ENCODE measurements at places on chromosomes 5 and 9.

DNA sequence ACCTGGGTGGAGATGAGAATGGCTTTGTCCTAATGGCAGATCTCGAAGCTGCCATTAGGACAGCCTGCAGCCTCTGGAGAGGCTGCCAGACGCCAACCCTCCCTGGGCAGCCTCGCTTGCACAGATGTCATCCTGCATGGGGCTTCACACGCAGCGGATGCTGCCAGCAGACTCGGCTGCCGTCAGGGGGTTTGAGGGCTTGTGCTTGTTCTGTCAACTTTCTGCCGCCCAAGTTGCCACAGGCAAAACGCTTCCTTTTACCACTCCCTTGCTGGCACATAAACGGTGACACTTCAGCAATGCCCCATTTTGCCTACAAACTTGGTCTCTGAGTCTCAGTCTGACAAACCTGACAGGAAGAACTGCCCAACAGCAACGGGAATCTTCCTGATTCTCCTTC lies 24.7 kb downstream of the DAP start:
- peak; percentile 6 for DNase-seq

- DNase-seq = no peak
Measured at GRCh38 chr9:21322911-21323461, 12.2 kb downstream of the KLHL9 start.

- no peak for DNase-seq
Measured at GRCh38 chr5:3594510-3595005, 1.1 kb upstream of the IRX1 start.

DNA sequence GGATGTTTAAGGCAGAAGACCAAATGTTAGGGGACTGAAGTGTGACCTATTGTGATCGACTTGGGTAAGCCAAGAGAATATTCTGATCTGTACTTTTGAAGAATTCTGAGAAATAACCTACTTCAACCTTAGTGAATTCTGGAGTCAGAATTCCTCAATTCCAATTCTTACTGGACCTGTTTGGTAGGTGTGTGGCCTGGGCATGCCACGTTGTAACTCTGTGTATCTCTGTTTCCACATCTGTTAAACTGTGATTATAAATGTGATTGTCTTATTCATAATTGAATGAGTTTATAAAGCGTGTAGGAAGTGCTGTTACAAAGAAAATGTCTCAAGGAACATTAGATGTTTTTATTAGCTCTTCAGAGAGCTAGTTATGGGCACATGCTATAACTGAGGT lies 64.5 kb downstream of the TUSC1 start:
- no peak for DNase-seq

DNA sequence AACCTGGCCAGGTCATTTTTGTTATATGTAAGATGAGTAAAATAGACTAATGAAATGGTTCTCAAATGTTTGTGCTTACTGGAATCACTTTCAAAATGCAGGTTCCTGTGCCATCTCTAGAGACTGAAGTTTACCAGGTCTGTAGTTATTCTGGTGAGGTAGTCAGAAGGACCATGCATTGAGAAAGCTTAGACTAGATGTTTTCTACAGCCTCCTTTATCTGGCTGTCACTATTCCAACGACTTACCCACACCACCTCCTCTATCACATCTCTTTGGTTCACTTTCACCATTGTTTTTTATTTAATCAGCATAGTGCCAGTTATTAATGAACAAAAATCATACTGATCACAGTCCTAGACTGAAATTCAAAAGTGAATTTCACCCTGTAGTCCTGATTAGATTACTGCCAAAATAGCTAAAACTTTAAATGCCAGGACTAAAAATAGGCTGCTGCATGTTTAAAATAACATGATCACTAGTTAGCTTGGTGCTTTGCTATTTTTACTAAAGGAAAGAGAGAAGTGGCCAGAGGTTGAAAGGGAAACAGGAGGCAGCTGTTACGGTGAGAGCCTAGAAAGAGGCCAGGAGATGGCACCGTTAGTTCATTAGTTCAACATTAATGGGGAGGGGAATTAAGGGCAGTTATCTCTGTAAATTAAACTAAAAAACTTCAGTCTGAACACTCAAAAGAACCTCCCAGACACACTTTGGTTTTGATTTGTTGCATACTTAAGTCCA lies 13.9 kb upstream of the FNIP1 start:
- no peak for DNase-seq

DNA sequence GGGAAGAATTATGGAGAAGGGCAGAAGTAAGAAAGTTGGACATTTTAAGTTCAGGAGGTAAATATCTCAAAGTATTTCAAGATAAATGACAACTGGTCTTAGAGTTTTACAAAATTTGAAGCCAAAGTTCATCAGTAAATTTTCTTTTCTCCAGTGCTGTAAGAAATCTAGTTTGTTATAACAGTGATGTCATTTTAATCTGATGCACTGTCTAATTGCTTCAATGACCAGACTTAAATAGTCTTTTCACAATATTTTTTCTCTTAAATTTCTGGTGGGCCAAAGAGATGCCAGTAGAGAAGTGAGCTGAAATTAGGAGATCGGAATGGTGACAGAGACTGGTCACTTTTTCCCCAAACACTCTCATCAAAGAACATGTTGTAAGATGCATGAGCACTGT lies 156.5 kb upstream of the TMEM161B start:
- DNase-seq = no peak

GRCh38 chr9:137184881-137185660 lies 3.3 kb downstream of the ANAPC2 start:
- DNase-seq = no peak

GRCh38 chr5:75654693-75655295 lies 43.5 kb downstream of the ANKDD1B start:
- DNase-seq = no peak

DNA sequence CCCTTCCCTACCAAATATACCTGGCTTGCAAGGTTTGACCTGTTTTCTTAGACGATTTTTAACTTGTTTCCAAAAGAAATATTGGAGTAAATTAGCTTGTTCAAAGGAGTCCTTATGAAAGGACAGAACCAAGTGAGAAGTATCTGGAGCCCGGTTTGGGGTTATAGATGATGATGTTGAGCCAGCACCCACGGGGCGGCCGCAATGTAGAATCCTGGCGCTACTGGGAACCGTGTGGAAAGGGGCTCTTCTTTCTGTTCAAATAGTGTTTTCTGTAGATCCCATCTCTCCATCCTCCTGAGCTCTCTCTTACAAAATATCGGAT lies 517 bp upstream of the EXOSC2 start:
- DNase-seq = no peak

GRCh38 chr5:122458278-122458872 lies 146.3 kb downstream of the SNCAIP start:
- DNase-seq = no peak

- no peak for DNase-seq
Measured at GRCh38 chr5:123808461-123809380, 296.7 kb downstream of the CSNK1G3 start.

- no peak for DNase-seq
Measured at GRCh38 chr5:17339841-17340240, 122.4 kb downstream of the BASP1 start.

DNA sequence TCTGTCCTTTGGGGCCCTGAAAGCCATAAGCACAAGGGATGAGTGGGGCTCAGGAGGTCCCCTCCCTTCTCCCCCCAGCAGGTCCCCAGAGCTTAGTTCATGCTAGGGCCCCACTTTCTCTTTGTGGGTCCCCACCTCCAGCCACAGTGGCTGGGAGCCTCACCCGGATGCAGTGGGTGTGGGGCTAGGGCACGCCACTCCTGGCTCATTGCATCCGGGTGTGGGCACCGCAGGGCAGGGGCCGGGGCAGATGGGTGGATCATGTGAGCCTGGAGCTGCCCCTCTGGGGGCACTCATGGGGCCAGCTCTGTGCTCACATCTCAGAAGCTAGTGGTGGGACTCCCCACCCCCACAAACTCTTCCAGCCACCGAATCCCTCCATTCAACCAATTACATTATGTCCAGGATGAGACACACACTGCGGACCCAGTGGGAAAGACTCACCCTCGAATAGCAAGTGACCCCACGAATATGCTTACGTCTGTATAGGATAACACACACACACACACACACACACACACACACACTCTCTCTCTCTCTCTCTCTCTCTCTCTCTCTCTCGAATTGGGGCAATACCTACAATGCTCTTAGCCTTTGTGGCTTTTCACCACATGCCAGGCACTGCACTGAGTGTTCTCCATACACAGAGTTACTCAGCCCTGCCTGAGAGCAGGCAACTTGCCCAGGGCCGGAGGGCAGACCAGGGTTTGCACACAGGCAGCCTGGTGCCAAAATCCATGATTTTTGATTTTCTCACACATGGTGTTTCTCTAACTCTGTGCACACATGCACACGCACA lies 16.8 kb upstream of the PHYKPL start:
- DNase-seq = no peak

- DNase-seq = no peak
Measured at GRCh38 chr5:9533096-9533495, 12.8 kb downstream of the SEMA5A start.

GRCh38 chr5:96146675-96147074 lies 185.0 kb upstream of the ELL2 start:
- peak; percentile 15 for DNase-seq

DNA sequence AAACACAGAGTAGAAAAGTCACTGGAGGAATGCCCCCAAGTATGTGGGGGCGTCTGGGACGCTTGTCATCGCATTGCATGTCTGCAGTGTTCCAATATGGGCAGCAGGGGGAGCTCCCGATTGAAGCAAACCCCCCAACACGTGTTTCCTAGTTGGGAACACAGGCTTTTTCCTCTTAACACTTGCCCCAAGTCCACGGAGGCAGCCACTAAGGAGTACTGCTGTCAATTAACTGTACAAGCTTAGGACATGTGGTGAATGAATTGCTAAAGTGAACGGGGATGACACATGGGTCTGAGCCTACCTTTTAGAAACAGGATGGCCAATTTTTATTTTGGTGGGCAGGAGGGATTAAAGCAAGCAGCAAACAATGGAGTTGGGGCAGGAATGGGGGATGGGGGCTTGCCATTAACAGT lies 2.2 kb downstream of the GABRB2 start:
- DNase-seq = peak; percentile 13

GRCh38 chr9:87853876-87854579 lies 28.6 kb upstream of the SPATA31E1 start:
- DNase-seq = peak; percentile 93

DNA sequence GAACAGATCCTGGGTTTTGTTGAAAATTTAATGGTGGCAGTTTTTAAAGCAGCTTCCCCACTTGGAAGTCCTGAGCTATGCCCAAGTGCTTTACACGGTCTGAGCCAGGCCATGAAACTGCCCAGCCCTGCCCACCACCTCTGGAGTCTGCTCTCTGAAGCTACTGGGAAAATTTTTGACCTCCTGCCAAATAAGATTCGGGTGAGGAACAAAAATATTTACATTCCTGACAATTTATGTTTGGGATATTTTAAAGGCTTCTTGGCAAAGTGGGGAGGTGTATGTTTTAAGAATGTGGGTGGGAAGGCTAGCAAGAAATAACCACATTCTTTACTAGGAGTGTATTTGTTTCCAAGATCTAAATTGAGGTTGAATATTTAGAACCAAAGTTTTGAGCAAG lies 50.0 kb downstream of the HACD4 start:
- DNase-seq = no peak

DNA sequence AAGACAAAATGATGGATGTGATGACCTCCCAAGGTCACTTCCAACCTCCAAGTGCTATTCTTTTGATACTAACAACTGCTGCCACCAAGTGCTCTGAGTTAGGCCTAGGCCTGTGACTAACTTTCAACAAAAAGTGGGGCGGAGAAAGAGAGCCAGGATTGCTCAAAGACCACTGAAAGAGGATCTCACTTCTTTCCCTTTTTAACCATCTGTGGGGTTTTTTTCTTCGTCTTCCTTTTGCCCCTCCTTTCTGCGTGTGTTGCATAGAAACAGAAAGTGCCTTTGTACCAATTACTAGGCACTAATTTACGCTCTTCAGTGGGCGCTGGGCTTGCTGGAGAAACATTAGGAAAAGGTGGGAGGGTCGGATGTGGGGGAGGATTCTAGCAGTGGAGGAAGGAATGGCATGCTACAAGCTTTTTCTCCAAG lies 8.0 kb downstream of the KLF9 start:
- no peak for DNase-seq

- peak; percentile 53 for DNase-seq
Measured at GRCh38 chr5:132007399-132008162, 3.9 kb downstream of the ACSL6 start.

DNA sequence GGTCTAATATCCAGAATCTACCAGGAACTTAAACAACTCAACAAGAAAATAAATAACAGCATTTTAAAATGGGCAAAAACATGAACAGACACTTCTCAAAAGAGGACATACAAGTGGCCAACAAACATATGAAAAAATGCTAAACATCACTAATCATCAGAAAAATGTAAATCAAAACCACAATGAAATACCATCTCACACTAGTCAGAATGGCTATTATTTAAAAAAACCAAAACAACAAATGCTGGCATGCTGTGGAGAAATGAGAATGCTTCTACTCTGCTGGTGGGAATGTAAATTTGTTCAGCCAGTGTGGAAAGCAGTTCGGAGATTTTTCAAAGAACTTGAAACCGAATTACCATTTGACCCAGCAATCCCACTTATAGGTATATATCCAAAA lies 63.1 kb downstream of the ADAMTS6 start:
- no peak for DNase-seq

DNA sequence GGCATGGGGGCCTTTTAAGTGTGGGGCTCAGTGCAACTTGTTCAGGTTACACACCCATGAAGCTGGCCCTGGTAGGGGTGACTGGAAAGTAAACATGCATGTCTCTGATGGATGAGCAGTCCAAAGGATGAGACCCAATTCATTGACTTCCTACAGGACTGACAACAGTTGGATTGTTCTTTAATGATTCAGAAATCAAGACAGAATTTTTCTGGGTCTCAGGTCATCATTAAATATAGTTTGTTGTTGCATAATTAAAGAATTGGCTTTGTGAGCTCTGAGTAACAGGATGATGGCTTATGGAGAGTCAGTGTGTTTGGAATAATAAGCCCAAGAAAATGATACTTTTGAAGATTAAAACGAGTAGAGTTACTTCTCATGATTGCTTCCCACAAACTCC lies 604.2 kb upstream of the CLINT1 start:
- DNase-seq = no peak

- no peak for DNase-seq
Measured at GRCh38 chr9:114690308-114690707, 8.3 kb upstream of the TEX48 start.

DNA sequence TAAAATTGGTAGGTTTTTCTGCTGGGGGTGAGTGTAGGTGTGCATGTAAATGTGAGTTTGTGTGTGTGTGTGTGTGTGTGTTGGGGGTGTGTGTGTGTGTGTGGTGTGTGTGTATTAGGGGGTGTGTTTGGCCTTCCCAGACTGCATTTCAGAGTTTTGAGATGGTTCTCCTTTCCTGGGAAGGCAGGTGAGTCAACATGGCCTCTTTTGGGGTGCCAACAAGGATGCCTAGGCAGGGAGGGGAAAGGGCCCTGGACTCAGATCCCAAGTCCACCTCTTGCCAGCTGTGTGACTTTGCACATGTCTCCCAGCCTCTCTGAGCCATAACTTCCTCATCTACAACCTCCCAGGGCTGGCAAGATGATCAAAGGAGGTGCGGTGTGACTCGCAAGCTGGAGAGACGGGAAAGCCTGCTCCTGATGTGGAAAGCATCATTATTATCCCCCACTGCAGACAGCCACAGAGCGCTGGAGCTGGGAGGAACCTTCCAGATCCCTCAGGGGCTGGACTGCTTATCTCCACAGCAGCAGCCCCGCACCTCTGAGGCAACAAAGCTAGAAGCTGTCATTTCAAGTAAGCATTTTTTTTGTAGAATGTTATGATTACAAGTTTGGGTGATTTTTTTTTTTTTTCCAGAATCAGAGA lies 63.5 kb upstream of the TBC1D2 start:
- DNase-seq = no peak

- no peak for DNase-seq
Measured at GRCh38 chr5:157161996-157162395, 4.1 kb downstream of the GARIN3 start.
